ENCODE measurements at places on chromosomes 6 and 20. TPM values are rescaled to one million over a fixed set of nuclear protein-coding genes. Genes with fewer than 3 reads are reported as not detected.

DPPA5 gene
- not detected for polyA plus RNA-seq

EYA4 gene
- polyA plus RNA-seq, result 31.1 TPM

HLA-DQA1 gene
- polyA plus RNA-seq, result 2.8 TPM

NR2E1 gene
- not detected for polyA plus RNA-seq

SNHG17 gene
- 17.8 TPM for polyA plus RNA-seq

RBPJL gene
- polyA plus RNA-seq, result not detected

NMBR gene
- not detected for polyA plus RNA-seq

HINT3 gene
- 30.5 TPM for polyA plus RNA-seq

RAB44 gene
- 0.07 TPM for polyA plus RNA-seq

GRM1 gene
- polyA plus RNA-seq, result 0.07 TPM

TNFRSF6B gene
- polyA plus RNA-seq, result 0.39 TPM

TRAPPC3L gene
- polyA plus RNA-seq, result 0.28 TPM

TGM3 gene
- 0.21 TPM for polyA plus RNA-seq

Measured in muscle of arm (tissue), 14 donors.